ENCODE measurements at places on chromosomes 6 and 20.

GRCh38 chr6:163200289-163200688, 214.2 kb upstream of the QKI start:
- DNase-seq = no peak

DNA sequence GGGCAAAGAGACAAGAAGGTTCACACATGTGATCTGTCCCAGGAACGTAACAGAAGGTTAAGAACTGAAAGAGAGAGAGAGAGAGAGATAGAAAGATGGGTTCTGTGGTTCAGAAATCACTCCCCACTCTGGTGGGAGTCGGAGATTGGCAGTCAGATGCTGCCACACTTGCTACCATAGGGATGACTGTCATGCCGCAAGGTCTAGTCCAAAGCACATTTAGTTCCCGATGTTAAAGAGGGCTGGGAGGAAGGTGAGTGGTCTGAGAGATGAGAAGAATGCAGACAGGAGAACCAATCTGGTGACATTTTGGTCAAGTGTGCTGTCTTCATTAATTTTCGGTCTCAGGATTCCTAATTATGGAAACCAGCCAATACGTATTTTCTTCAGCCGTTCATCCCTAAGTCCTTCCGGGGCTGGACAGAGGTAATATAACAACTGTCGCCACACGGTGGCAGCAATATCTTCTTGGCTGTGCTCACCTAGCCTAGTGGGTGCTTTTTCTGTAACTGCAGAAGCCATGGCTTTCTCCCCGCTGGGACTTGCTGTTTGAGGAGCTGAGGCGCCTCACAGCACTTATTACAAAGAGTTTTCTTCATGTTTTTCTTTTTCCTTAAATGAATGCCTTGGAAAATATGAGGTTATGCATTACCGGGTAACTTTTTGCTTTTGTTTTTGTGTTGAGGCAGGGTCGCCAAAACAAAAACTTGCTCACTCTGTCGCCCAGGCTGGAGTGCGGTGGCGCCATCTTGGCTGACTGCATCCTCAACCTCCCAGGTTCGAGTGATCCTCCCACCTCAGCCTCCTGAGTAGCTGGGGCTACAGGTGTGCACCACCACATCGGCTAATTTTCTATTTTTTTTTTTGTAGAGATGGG, 46.0 kb downstream of the SLC35D3 start:
- DNase-seq = peak; percentile 22

DNA sequence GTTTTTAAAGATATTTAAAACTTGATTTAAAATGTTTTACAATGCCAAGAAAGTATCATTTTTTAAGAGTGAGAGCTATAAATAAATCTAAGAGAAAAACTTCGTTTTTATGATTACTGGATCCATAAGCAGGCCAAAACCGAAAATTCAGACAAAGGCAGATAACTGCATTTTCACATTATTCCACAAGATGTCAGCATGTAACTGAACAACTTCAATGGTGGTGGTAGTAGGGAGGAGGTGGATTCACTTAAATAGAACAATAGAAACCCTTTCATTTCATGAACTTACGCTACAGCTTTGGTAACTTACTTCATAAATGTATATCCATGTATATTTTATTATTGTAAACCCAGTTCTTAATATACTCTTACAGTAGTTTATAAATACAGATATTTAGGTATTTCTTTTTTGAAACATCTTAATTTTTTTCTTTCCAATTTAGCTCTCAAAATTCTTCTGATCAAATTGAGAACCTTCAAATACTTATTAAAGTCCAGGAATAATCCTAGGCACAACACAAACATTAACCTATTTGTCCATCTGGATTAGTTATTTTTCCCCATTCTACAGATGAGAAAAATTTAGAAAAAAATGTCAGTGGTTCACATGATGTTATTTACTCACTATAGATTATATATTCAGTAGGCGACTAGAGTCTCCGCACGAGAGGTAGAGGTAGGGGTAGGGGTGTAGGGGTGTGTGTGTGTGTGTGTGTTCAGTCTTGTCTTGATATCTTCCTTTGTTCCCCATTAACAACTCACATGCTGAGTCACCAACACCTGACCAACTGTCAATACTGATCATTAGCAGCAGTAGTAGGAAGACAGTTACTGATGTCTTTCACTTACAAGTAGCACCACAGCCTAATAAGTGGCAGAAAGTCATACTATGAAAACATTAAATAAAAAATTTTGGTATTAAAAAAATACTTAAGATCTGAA, 111.5 kb downstream of the ARHGAP18 start:
- no peak for DNase-seq

GRCh38 chr6:115120391-115120790, 777.6 kb upstream of the HS3ST5 start:
- no peak for DNase-seq

DNA sequence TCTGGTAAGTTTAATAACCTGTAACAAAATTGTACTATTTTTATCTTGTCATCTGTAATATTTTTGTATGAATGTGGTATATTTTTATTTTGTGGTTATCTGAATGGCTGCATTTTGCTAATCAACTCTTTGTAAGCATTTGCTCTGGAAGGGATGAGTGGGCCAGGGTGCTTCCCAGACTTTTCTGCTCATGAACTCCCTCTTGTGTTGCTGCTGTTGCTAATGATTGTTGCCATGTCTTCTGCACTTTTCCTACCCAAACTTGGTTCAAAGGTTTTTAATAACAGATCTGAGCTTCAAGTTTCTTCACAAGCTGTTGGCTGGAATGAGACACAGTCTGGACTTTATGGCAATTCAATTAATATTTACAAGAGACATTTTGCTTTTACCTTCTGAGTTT, 1005.7 kb downstream of the HACE1 start:
- DNase-seq = no peak

- no peak for DNase-seq
Measured at GRCh38 chr6:151690303-151690702, 117.2 kb upstream of the ESR1 start.

DNA sequence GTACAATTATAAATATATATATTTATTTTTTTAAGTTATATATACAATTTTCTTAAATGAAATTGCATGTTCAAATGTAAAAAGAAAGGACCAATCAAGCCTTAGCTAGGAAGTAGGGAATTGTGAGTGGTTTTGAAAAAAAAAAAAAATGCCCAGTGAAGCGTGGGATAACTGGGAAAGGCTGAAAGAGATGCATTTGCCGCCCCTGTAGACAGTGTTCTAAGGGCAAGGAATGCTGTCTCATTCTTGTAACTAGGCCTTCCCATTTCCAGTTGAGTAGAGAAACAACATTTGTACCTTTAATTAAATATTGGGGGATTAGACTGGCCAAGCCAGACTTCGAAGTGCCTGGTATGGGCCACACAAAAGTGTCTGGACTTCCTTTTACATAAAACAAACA, 430.1 kb upstream of the SLC35B3 start:
- no peak for DNase-seq

DNA sequence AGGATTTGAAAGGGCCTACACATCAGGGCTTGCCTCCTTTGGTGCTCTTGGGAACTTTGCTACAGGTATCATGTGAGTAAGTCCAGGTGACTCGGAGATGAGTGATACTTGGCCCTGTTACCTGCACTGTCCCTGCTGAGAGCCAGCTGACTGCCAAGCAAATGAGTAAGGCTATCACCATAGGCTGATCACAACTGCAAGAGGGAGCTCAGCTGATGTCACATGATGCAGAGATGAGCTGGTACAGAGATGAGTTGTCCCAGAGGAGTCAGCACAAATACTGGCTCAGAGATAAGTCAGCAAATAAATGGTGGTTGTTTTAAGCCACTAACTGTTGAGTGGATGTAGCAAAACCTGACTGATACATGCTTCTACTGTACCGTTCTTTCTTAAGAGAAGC, 41.4 kb downstream of the LAMP5 start:
- DNase-seq = no peak

Measured in stimulated activated CD8-positive, alpha-beta memory T cell treated with anti-CD3 and anti-CD28 coated beads, Interleukin-15, amount 100 ng/mL, for 4 hours (primary cell).